ENCODE measurements at places on chromosomes 6 and 20. TPM values are rescaled to one million over a fixed set of nuclear protein-coding genes. Genes with fewer than 3 reads are reported as not detected.

DNA sequence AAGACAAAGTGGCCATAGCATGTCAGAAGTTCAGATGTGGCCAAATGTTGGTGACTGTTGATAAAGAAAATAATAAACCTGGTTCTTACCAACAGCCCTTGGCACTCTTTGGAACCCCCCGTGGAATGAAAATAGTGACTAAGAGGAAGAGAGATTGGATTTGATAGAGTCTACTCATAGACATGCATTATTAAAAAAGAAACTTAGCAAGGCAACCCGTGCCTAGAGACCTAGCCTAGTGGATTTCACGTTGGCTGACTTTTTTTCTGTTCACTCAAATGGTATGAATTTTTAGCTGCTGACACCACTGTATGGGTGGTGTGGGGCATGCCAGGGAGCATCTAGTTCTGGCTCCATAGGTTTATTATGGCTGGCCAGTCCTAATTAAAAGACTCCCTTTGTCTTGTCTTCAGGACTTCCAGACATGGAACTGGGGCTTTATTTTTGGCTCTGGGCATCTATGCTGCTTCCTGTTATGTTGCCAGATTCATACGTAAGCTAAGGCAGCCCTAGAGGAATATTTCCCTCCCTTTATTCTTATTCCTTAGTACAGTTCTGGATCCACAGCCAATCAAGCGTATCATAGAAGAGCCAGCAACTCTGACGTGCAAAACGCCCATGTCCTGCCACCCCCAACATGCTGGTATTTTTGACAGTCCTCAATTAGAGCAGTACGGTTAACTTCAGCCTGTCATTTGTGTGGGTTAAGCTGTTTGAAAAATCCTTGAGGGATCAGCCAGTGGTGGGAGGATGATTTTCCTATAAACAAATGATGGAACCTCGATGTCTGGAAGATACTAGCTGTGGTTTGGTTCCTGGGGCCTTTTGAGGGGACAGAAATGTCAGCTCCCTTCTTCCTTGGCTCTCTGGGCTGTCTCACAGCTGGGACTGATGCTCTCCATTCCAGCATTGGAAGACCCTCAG is 127.5 kb downstream of the ISM1 start:
- DNase-seq, result no peak

DNA sequence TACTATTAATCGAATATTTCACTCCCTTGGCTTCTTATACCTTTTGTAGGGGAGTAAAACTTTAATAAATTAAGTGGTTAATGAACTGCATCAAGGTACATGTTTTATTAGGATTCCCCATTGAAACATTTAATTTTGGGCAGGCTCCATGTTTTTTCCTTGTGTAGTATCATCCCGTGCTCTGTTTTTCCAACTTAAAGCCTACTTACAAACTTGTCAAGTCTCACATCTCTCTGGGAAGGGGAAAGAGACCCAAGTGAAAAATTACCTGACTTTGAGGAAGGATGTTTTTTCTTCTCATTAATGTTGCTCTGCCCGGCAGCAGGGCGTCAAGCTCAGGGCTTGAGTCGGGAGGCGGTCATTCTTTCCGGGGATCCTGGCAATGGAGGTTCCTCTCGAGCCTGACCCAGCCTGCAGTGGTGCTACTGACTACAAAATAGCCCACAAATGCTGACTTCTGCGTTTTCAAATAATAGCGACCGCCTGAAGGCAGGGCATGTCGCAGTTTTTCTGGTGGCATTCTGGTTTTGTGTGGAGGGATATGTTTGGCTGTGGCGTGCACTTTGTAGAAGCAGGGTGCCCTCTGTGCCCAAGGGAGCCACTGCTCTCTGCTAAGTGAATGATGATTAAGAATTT is 2.4 kb downstream of the DSP start:
- no peak for DNase-seq

DNA sequence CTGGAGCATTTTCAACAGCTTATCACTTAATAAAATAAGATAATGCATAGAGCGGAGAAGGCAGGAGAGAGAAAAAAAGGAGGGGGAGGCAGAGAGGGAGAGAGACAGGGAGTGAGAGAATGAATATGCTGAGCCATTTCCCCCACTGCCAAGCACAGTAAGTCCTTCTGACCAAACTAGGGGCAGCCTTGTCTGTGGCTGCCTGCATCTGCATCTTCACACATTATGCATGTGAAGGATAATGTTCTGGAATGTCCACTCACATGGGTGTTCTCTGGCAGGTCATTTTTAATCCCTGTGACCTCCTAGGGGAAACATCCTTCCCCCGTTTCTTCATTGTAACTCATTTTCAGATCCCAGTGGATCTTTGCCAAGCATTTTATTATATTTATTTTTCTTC is 269.3 kb downstream of the FOXA2 start:
- DNase-seq, result no peak

DNA sequence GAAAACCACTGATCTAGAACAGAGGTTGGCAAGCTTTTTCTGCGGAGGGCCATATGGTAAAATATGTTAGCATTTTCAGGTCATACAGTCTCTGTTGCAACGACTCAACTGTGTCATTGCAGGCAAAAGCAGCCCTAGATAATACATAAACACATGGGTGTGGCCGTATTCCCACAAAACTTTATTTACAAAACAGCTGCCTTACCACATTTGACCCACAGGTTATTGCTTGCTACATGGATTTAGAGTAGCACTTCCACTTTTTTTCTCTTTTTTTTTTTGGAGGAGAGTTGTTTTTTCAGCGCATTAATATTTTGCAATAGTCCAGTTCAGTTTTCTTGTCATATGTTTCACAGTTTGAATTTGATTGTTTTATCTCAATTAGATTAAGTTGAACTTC is 2.5 kb upstream of the IGF2R start:
- DNase-seq, result no peak

- peak; percentile 68 for DNase-seq
These were observed 65.2 kb downstream of the GCNT2 start for GRCh38 chr6:10586302-10586701.

GRCh38 chr6:162032620-162033019 is 694.9 kb downstream of the PRKN start:
- DNase-seq, result no peak

- no peak for DNase-seq
These were observed 42.7 kb downstream of the IRAK1BP1 start for GRCh38 chr6:78910010-78910409.

DNA sequence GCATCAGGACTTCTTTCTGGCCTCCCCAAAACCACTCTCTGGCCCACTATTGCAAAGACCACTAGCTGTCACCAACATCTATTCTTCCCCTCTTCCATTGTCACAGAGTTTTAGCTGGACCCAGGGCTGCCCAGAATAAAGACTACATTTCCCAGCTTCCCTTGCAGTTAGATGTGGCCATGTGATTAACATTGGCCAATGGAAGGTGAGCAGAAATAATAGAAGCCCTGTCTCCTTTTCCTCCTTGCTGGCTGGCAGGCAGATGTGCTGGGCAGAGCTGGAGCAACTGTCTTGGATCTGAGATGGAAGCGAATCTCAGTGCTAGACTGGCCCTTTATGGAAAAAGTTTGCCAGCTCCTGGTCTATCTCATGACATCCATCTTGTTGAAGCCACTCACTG is 97.0 kb downstream of the KCNB1 start:
- DNase-seq, result peak; percentile 34

GRCh38 chr6:40791004-40791403 is 203.8 kb upstream of the LRFN2 start:
- no peak for DNase-seq

DNA sequence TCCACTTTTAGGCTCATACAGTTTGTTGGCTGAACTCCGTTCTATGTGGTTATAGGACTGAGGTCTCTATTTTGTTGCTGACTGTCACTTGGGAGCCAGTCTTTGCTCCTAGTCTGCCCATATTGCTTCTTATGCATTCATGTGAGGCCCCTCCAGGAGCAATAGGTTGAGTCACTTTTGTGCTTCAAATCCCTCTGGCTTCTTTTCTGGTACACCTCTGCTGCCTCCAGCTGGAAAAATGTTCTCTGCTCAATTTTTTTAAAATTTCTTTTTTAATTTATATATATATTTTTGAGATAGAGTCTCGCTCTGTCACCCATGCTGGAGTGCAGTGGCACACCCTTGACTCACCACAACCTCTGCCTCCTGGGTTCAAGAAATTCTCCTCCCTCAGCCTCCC is 42.7 kb upstream of the NOX3 start:
- DNase-seq, result no peak

- DNase-seq, result peak; percentile 77
These were observed 606.0 kb upstream of the HTR1E start for GRCh38 chr6:86331265-86331840.

DNA sequence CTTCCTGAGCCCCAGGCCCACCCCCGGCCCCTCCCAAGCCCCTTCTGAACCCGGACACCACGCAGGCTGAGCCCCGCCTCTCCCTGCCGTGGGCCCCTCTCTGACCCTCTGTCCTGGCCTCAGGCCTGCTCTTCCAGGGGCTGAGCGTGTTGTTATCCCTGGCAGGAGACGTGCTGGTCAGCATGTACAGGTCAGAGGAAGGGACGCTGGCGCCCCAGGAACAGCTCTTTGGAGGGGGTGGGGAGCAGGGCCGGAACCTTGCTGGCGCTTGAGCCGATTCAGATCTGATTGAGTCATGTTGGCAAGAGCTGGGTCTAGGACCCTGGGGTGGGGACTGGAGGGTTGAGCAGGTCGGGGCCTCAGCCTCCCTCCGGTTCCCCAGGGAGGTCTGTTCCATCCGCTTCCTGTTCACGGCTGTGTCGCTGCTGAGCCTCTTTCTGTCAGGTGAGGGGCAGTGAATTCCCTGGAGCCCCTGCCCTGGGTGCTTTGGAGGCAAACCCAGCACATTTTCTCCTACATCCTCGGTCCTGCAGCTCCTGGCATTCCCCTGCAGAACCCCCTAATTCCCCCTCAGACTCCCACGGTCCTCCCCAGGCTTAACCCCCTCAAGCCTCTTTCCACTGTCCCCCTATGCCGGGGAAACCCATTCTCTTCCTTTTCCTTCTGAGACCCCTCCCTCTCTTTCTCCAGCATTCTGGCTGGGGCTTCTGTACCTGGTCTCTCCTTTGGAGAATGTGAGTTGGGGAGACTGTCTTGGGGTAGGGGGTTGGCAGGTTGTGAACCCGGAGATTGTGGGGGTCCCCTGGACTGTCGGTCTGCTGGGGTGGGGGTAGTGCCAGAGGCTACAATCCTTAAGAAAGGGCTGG is 2.0 kb downstream of the SPAG4 start:
- DNase-seq, result peak; percentile 54

DNA sequence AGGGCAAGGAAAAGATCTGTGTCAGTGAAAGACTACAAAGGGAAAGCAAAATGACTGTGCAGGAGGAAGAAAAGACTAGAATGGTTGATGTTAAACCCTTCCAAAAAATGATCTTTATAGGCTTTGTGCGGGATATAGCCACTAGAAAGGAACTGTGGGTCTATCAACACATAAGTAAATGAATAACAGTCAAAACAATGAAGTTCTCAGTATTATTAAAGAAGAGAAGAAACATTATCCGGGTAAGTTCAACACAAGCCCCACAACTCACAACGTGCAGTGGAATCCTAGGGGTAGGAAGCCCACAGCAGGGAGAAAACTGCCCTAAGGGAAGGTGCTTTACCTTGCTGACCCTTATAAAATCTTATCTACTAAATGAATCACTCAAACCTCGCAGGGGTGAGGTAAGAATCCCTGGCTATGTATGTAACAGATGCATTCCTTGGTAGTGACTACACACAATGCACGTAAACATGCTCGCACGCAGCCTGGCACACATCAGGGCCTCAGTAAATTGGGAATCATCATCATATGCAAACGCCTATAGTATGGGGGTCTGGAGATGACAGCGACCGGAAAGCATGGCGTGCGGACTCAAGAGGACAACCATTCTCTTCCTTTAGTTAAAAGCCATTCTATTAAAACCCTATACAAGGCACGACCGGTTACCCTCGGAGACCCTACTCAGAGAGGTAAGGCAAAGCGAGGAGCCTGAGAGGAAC is 11.3 kb downstream of the TFAP2A start:
- DNase-seq, result no peak

- DNase-seq, result no peak
These were observed 74.2 kb upstream of the NRN1 start for GRCh38 chr6:6080975-6081374.

DNA sequence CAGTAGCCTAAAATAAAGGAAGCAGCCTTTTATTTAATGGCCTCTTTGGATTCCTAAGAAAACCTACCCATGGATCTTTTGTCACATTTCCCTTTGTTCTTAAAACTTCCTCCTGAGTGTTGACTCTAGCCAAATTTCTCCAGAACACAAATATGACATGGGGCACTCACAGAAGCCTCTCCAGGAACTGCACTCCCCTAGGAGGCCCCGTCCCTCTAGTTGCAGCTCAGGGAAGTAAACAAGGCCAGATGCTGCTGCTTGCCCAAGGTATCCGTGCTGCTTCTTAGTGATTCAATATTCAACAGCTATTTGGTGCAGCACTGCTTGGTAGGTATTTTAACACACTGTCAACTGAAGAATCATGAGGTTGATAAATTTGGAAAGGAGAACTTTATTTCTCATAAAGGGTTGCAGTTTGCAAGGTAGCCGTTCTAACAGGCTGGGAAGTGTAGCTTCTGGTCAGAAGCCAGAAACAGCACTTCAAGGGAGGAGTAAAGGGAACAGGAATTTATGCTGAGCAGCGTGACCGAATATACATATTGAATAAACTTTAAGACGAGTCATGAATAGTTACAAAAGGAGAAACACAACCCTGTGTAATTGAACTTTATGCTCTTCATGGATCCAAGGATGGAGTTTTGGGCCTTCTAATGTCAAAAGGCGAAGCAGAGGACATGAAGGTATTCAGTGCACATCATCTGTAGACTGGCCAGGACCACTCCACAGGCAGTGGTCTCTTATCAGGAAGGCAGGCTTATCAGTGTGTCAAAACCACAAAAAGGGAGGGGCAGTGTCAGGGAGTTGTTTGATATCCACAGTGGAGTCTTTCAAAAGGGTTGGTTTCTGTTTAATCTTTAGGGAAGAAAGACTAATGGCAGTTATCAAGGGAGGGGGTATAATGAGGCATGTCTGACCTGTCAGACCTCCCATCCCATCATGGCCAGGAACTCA is 63.3 kb downstream of the CD24 start:
- no peak for DNase-seq

- DNase-seq, result no peak
These were observed 185.8 kb upstream of the MAN1A1 start for GRCh38 chr6:119535332-119535731.

- no peak for DNase-seq
These were observed 14.9 kb downstream of the TRERF1 start for GRCh38 chr6:42436825-42437224.

The NR2E1 gene
- 0.31 TPM for total RNA-seq

The EEF1A2 gene
- 58.1 TPM for total RNA-seq

The SEC63 gene
- total RNA-seq, result 2.3 TPM

The FOXQ1 gene
- not detected for total RNA-seq

The MCM8 gene
- 12.2 TPM for total RNA-seq

The HTR1E gene
- total RNA-seq, result not detected

The SIGLEC1 gene
- not detected for total RNA-seq

The SOBP gene
- 5.0 TPM for total RNA-seq

The PSORS1C2 gene
- total RNA-seq, result not detected
